ENCODE measurements at places on chromosomes 12 and 14.

GRCh38 chr14:99382071-99382470 is 98.6 kb downstream of the SETD3 start:
- DNase-seq, result no peak

DNA sequence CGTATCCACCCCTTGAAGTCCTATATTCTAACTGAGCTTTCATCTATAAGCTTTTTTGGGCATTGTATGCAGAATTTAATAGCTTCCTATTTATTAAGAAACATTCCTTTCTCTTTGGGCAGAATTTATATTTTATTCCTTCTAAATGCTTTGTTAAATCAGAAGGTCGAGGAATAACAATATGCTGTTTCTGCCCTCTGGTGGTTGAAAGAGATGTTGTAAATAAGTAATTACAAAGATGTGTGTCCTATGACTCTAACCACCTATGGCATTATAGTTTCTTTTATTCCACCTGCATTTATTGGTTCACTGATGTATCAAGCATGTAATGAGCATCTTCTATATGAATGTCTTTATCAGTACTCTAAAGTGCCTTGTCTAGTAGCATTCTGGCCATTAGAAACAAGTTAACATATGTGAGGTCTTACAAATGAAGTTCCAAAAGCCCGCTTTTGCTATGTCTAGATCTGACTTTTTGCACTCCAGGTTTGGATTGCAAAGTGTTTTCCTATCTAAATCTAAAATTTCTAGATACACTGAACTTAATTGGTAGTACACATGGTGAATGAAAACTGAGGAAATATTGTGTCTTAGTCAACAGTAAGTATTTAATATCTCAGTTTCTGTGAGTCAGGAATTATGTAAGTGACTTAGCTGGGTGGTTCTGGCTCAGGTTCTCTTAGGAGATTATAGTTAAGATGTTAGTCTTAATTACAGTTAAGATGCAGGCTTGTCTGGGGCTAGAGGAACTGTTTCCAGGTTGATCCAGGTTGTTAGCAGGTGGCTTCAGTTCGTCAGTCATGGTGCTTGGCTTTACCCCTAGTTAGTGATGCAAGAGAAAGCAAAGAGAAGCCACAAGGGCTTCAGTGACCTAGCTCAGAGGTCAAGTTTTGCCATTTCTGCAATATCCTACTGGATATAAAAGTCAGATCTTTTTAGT is 57.5 kb downstream of the PLEKHA5 start:
- no peak for DNase-seq

DNA sequence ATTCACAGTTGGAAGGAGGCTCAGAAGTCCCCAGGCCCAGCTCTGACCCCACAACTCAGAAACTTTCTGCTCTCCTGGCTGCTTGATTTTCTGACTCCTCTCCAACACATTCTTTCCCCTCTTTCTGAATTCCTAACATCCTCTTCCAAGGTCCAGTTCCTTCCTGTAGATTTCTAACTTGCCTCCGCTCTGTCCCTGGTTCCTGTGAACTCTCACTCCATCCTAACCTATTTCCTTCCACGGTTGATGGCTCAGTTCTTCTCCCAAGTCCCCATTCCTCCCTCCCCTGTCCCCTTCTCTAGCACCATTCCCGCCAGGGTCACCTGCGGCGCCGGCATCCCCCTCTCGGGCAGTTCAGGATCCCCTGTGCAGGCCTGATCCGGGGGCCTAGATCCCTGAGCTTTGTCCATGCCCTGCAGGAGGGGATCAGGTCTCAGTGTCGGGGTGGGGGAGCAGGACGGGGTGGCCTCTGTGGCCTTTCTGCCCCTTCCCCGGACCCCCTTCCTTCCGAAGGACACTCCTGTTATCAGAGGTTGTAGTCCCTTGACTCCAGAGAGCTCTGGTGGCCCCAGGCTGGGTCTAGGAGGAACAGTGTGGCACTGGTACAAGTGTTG is 6.0 kb upstream of the SLC22A17 start:
- DNase-seq, result no peak

DNA sequence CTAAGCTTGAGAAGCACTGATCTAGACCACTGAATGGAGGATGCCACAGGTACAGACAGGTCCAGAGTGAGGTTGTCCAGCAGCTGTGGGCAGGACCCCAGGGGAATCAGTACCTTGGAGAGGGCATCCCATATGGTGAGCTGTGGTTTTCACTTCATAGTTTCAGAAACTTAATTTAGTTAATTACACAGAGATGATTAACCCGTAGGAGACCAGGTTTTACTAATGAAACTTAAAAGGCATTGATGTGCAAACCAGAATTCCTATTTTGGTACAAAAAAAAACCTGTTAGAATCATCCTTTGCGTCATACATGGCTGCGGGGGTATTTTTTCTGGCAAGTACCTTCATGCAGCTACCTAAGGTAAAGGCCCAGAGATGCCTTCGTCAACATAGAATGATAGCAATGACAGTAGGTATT is 159.3 kb downstream of the DACT1 start:
- DNase-seq, result no peak

- DNase-seq, result no peak
These were observed 25.0 kb upstream of the BDKRB1 start for GRCh38 chr14:96231056-96231455.

- DNase-seq, result no peak
These were observed 26.6 kb downstream of the ETV6 start for GRCh38 chr12:11676052-11676451.

GRCh38 chr12:98403936-98404335 is 111.5 kb upstream of the TMPO start:
- no peak for DNase-seq

GRCh38 chr12:112964915-112965314 is 13.4 kb upstream of the OAS2 start:
- DNase-seq, result no peak

DNA sequence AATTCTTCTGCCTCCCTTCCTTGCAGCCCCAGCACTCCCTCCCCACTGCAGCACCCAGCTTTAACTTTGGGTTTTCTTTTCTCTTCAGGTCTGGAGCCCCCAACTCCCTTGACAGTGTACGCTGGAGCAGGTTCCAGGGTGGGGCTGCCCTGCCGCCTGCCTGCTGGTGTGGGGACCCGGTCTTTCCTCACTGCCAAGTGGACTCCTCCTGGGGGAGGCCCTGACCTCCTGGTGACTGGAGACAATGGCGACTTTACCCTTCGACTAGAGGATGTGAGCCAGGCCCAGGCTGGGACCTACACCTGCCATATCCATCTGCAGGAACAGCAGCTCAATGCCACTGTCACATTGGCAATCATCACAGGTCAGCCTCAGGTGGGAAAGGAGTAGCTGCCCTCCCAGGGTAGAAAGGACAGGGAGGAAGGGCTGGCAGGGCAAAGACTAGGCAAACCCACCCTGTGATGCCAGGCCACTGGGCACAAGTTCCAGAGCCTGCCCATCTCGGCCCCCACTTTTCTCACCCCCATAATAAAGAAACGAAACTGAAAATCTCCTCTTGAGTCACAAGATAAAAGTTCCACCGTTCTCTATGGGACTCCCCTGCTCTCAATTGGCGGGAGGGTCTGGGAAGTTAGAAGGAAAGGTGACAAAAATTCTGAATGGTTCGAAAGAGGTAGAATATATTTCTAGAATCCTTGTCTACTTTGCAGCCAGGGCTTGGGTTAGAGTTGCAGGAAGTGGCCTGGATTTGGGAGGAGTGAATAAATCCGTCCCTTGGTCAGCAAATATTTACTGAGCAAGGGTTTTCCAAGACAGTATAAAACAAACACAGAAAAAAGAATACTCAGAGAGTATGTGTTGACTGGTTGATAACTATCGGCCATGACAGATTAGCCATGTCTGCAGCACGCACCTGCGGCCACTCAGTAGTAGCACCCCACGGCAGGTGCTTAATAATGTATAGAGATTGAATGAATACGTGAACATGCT is 3.2 kb downstream of the LAG3 start:
- no peak for DNase-seq

- DNase-seq, result no peak
These were observed 1.7 kb downstream of the PDE3A start for GRCh38 chr12:20370014-20370386.

DNA sequence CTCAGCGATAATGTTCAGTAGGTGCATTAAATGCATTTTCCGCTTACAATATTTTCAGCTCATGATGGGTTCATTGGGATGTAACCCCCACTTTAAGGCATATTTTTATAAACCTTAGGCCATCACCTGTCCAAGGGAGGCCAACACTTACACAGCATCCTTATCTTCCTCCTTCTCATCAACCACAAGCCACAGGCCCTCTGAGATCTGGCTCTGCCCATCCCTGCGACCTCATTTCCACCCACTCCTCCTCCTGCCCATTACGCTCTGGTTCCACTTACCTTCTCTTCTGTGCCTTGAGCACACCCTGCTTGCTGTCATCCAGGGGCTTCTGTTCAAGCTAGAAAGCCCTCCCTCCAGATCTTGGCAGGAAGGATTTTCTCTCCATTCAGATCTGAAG is 93.2 kb downstream of the EGLN3 start:
- DNase-seq, result no peak

- DNase-seq, result no peak
These were observed 206.2 kb downstream of the CHST11 start for GRCh38 chr12:104662908-104663307.

- no peak for DNase-seq
These were observed 158.5 kb downstream of the PRKCH start for GRCh38 chr14:61479746-61480502.

GRCh38 chr14:88660056-88660455 is 97.2 kb downstream of the ZC3H14 start:
- no peak for DNase-seq

GRCh38 chr12:16435875-16436554 is 88.6 kb downstream of the MGST1 start:
- no peak for DNase-seq

- peak; percentile 37 for DNase-seq
These were observed 6.4 kb upstream of the TC2N start for GRCh38 chr14:91873471-91874415.

DNA sequence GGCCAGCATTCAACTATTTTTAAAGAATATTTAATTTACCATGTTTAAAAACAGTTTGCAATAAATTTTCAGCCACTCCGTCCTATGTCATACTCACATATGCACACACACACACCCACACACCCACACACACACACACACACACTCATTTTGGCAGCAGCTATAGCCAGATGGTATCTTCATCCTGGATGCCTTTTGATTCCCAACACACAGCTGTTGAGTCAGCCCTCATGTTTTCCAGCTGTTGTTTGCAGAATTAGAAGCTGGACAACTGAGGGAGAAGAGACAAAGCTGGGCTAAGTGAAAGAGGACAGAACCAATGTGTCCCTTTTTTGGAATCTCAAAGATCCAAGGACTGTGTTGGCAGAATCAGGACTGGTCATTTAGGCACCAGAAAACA is 80.0 kb upstream of the EGLN3 start:
- no peak for DNase-seq

DNA sequence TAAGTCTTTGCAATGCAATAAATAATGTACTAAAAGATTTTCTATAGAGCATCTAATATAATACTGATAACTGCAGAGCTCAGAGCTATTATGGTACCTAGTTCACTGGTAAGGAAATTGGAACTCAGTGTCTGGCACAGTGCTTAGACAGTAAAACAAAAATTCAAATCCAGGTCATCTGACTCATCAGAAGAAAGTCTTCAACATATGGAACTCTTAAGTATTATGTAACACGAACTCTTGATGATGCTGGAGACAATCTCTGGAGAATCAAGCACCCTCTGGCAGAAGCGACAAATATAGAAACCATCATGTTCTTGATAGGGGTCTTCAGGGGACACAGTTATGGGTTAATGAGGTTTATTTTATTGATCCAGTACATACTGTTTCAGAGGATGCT is 37.3 kb upstream of the TRHDE start:
- no peak for DNase-seq

DNA sequence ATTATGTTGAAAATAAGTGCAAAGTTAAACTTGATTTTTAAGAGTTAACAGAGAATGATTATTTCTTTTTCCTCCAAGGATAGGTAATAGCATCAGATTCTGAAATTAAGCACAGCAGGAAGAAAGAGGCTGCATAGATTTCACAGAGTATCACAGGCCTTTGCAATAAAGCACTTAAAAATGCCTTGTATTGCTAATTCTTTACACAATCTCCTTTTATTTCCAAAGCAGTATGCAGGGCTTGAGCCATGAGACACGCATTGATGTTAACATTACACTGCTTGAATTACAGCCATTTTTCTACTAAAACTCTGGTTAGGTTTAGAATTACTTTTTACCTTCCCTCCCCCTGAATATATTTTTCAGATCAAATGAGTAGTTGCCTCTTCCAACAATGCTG is 398.3 kb downstream of the BCAT1 start:
- no peak for DNase-seq

- no peak for DNase-seq
These were observed 59.1 kb downstream of the RASSF3 start for GRCh38 chr12:64669270-64669842.

GRCh38 chr12:26692407-26692806 is 140.6 kb downstream of the ITPR2 start:
- DNase-seq, result no peak

DNA sequence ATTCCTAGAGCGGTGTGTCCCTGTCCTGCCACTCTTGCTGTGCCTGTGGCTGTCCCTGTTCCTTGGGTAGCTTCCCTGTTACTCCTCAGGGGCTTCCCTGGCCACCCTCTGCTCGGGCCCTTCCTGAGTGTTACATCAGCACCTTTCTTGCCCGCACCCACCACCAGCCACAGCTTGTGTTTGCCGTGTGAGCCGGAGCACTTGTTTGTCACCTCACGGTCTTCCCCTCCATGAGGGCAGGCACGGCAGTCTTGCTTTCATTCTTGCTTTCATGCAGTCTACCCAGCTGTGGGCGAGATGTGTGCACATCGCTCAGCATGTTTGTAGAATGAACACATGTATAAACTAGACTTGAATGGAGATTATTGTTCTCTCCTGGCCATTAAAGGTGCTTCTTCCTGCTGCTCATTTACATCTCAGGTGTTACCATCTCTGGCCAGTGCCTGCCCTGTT is 42.0 kb downstream of the TRAF3 start:
- DNase-seq, result no peak

DNA sequence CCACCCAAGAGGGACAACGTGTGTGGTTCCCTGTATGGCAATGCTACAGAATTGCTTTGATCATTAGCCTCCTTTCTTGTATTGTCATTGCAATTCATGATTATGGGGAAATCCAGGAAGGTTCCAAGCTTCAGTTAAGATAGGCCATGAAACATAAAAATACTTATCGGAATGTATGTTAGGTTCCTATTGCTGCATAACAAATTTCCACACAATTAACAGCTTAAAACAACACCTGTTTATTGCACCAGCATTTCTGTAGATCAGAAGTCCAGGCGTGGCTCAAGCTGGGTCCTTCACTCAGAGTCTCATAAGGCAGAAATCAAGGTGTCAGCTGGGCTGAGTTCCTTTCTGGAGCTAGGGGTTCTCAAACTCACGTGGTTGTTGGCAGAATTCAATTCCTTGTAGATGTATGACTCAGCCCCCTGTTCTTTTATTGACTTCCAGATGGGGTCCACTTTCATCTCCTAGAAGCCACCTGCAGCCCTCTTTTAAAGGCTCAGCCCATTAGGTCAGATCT is 365.6 kb upstream of the TMPO start:
- no peak for DNase-seq

Data from GM12891 (cell line).